Retina (tissue), 1 donor: ENCODE measurements at places on chromosomes 12 and 14.

DNA sequence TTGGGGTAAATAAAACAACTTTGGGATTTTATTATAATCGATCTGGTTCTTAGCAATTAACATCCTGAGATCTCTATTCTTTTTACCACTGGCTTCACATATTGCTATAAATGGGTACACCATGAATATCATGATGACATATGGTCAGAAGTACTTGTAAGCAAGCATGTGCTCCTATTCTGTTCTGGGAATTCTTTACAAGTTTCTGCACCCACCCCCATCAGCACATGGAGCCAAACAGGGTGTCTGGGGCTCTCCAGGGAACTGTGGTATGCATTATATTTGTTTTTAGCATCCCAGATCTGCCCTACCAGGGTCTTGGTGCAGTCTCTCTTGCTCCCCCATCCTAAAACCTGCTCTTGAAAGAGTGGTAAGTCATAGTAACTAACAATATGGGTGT is 31.3 kb downstream of the DMAC2L start:
- DNase-seq, result no peak

GRCh38 chr12:116629480-116629879 is 70.3 kb downstream of the MAP1LC3B2 start:
- no peak for DNase-seq

- DNase-seq, result peak; percentile 12
Measured at GRCh38 chr14:50599700-50600444, 39.9 kb downstream of the ATL1 start.

GRCh38 chr12:4273652-4274395 is at the start of gene CCND2:
TSS of gene CCND2 (plus strand) at chr12:4273762. CDS start at chr12:4274041, 279 bp downstream.
- peak; percentile 79 for DNase-seq

DNA sequence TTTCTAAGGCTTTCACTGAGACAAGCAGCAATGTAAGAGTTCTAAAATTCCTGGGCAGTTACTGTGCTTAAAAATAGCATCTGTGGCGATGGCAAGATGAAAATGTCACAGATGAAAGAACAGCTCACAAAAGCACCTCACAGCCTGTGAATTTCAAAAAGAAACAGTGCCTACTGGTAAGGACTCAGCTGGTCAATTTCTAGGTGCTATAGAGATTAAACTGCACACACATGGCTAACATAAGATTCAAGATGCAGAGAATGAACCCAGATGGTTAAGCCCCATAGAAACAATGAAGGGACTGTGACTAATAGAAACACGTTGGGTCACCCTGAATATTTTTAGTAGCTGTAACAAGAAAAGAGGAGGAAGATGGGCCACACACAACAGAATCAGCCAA is 12.0 kb upstream of the IL26 start:
- no peak for DNase-seq

DNA sequence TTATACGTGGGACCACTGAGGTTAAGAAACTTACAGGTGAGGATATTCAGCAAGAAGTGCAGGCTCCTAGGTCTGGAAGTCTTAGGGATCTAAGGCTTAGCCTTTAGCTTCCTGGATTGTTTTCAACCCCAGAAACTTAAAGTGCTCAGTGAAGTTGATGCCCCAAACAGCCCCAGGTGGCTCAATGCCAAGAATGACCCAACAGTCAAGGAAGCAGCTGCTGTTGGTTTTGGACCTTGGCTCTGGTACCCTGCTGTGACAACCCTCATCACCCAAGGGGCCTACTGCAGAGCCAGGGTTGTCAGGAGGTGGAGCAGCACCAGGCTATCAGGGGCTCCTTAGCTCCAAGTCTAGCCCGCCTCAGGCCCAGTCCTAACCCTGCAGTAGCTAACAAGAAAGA is 36.8 kb downstream of the VDR start:
- no peak for DNase-seq

DNA sequence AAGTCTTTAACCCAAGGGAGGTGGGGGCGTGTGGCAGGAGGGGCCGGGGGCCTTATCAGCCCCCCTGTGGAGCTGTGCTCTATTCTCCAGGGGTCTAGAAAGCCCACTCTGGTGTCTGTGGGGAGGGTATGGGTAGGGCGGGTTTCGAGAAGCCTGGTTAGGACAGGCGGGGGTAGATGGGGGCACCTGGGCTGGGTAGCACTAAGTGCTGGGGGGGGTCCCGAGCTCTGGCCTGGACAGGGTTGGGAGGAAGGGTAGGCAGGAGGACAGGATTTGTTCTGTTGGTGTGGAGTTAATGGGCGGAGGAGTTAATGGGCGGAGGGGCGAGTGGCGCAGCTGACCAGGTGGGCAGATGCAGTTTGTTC is 2.0 kb downstream of the PACS2 start:
- no peak for DNase-seq

DNA sequence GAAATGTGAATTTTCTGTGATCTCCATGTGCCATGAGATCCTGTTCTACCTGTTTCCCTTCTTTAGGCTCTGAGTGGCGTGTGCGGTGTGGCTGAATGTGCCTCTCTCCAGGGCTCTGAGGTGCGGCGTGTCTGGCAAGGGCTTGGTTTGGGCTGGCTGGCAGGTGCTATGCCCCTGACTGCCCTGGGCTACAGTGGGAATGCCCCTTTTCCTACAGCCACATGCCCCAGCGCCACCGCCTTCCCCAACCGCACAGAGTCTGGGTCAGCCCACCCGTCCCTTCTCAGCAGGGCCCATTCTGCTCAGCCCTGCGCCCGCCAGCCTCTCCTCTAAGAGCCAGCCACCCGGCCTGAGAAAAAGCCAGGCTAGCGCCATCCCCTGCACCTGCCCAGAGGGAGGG is 24.7 kb downstream of the BTBD6 start:
- DNase-seq, result no peak

GRCh38 chr12:52066346-52067080 is 3.3 kb upstream of the ATG101 start:
- DNase-seq, result no peak
